ENCODE measurements at places on chromosomes 4 and X.

- H3K27me3 ChIP-seq = no peaks in the 10 kb centered on the region
- H3K4me1 ChIP-seq = no peaks in the 10 kb centered on the region
- no peaks in the 10 kb centered on the region for H3K36me3 ChIP-seq
- DNase-seq = no peak
- no peak within 1 kb of the TSS for H3K27ac ChIP-seq
Measured at GRCh38 chr4:150078041-150078578, at the start of gene DCLK2. DCLK2 (plus strand) TSS chr4:150078445; CDS start chr4:150079028, 583 bp downstream.

- H3K27me3 ChIP-seq = no peaks in the 10 kb centered on the region
- no peak overlapping the region for H3K27ac ChIP-seq
- no peaks in the 10 kb centered on the region for H3K4me1 ChIP-seq
- DNase-seq = no peak
- H3K4me3 ChIP-seq = no peak overlapping the region
- H3K36me3 ChIP-seq = no peaks in the 10 kb centered on the region
Measured at GRCh38 chr4:143587703-143588102, 74.2 kb downstream of the SMARCA5 start.

- no peak overlapping the region for H3K27ac ChIP-seq
- H3K36me3 ChIP-seq = no peaks in the 10 kb centered on the region
- DNase-seq = no peak
- H3K4me3 ChIP-seq = no peak overlapping the region
Measured at GRCh38 chr4:89658701-89659024, 178.3 kb downstream of the SNCA start.

GRCh38 chrX:95945528-95945927 lies 739.1 kb upstream of the DIAPH2 start:
- H3K27me3 ChIP-seq = no peaks in the 10 kb centered on the region
- no peaks in the 10 kb centered on the region for H3K36me3 ChIP-seq
- no peak overlapping the region for H3K27ac ChIP-seq
- H3K4me3 ChIP-seq = no peak overlapping the region

DNA sequence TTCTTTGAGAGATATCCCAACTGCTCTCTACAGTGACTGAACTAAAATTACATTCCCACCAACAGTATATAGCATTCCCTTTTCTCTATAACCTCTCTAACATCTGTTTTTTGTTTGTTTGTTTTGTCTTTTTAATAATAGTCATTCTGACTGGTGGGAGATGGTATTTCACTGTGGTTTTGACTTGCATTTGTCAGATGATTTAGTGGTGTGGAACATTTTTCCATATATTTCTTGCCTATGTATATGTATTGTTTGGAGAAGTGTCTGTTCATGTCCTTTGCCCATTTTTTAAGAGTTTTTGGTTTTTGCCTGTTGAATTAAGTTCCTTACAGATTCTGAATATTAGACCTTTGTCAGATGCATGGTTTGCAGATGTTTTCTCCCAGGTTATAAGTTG lies 9.0 kb downstream of the USO1 start:
- H3K36me3 ChIP-seq = no peaks in the 10 kb centered on the region
- no peak overlapping the region for H3K27ac ChIP-seq
- DNase-seq = no peak
- H3K27me3 ChIP-seq = no peaks in the 10 kb centered on the region
- H3K4me1 ChIP-seq = no peaks in the 10 kb centered on the region
- no peak overlapping the region for H3K4me3 ChIP-seq

DNA sequence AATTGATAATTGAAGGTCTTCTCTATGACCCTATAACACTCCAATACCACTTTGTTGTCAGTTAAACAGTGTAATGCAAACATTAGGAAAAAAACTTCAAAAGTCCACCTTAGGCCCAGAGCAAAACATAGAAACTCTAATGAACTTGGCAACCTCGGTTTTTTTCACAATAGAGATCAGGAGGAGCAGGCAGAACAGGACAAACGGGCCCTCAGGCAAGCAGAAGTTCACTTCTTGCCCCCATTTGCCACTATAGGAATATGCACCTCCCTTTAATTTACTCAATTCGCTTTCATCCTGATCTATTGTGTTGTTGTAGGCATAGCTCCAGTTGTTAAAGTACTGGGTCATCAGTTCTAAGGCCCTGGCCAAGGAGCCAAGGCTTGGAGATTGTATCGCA lies 18.2 kb downstream of the ACOX3 start:
- H3K4me1 ChIP-seq = peaks cover 4% of the 10 kb centered on the region
- H3K4me3 ChIP-seq = no peak overlapping the region
- no peaks in the 10 kb centered on the region for H3K27me3 ChIP-seq

DNA sequence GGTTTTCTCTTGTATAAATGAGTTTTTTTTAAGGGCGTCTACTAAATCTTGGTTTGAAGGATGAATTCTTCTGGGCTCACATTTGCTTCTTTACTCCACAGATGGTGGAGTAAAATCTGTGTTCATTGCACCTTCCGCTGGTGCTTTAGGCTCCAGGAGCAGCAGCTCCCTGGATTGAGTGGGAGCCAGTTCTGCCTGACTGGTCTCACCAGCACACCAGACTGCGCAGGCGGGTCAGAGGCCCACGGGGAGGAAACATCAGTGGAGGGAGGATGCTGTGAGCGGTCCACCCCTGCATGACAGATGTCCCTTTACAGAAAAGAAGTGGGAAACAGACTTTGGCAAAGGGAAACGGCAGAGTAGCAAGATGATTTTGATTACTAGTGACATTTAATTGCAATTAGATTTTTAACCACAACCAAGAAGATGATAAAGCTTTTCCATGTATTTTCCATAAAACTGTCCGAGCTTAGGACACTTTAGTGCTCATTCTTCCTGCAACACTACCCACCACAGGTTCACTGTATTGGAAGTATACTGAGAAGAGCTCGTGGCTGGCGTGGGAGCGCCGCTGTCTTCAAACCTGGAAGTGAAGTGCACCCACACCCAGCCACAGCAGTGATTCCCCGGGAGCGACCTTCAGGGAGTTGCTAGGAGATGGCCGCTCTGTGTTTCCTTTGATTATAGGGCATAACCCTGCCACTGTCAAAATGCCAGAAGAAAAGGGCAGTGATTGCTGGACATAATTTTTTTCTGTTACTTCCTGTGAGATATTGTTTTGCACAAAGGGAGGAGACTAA lies 95.2 kb downstream of the SORBS2 start:
- no peak overlapping the region for H3K4me3 ChIP-seq
- no peaks in the 10 kb centered on the region for H3K27me3 ChIP-seq
- no peak overlapping the region for H3K27ac ChIP-seq
- H3K4me1 ChIP-seq = no peaks in the 10 kb centered on the region
- H3K36me3 ChIP-seq = no peaks in the 10 kb centered on the region

- no peak overlapping the region for H3K4me3 ChIP-seq
- no peaks in the 10 kb centered on the region for H3K36me3 ChIP-seq
- no peak for DNase-seq
- no peaks in the 10 kb centered on the region for H3K27me3 ChIP-seq
- H3K4me1 ChIP-seq = no peaks in the 10 kb centered on the region
Measured at GRCh38 chr4:171985129-171985528, 171.9 kb downstream of the GALNTL6 start.
